ENCODE measurements at places on chromosomes 5 and 9.

DNA sequence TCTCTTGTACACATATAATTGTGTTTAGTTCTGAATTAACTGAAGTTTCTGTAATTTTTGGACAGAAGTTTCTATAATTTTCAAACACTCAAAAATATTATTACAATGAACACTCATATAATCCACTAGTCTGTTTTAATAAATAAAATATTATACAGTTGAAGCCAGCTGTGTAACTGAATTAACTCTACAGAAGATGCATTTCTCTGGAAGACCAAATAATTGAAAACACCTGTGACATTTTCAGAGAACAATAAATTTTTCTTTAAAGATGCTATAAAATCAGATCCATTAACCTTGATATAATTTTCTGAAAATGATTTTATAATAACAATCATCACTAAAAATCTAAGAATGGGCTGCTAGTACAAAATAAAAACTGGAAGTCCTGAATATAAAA lies 14.7 kb downstream of the NADK2 start:
- no peak for DNase-seq

DNA sequence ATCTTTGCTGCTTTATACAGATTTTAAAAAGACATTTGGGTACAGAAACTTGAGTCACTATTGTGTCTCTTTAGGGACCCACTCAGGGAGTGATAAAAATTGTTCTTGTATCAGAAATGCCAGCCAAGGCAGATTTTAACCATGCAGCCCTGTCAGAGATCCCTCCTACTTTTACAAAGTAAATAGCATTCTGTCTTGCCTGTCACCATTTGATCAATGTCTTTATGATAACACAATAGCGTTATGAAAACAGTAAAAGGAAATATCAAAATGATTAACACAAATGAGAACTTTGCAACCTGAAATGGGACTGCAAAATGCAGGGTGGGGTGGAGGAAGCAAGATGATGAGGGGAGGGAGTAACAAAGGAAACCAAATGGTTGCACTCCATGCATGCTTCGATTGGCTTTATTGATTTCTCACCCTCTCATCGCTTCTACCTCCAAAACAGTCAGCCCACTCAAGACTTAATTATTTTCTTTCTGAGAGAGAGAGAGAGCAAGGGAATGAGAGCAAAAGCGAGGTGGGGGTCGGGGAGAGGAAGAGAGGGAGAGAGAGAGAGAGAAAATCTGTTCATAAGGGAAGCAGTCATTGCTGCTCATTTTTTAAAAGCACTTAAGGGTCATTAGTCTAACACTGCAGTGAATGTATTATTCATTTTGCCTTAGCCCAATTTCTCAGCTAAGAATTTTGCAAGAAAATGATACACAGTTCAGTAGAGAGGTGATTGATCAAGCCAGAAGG lies 576.5 kb downstream of the CSNK1G3 start:
- DNase-seq, result no peak

GRCh38 chr9:95505717-95506427 lies 10.9 kb downstream of the PTCH1 start:
- peak; percentile 48 for DNase-seq

DNA sequence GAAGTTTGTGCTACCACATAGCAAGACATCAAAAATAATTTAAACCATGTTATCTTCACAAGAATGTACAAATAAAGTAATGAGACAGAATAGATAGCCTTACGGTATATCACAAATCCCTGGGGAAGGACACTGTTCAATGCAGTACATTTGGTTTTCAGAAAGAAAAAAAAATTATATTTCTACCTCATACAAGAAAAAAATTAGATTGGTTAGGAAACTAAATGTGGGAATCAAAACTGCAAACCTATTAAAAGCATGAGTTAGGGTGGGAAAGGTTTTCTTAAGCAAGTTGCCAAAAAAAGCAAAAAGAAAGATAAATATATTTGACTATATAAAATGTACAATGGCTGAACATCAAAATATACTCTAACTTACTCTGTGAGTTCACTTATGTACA lies 201.9 kb upstream of the NREP start:
- DNase-seq, result no peak

- no peak for DNase-seq
Observed at GRCh38 chr5:83552275-83552674, 80.7 kb downstream of the VCAN start.

- DNase-seq, result peak; percentile 43
Observed at GRCh38 chr9:123112015-123112975, 78.8 kb downstream of the GPR21 start.

DNA sequence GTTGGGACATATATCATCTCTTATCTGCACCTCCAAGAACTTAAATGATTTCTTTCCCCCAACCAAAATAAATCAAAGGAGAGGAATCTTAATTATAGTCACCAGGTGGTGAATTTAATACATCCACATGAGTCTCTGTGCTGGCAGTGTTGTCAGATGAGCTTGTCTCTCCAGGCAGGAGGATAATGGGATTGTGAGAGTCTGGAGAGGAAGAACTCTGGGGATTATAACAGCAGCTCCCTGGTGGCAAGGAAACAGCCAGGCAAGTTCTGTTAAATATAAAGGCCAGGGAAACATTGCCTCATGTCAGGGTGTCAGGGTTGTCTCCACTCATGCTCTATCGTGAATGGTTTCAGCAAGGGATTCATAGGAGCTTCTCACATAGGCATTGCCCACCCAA lies 80.8 kb downstream of the TLR4 start:
- DNase-seq, result no peak

- no peak for DNase-seq
Observed at GRCh38 chr9:1536522-1537170, 478.5 kb upstream of the SMARCA2 start.

DNA sequence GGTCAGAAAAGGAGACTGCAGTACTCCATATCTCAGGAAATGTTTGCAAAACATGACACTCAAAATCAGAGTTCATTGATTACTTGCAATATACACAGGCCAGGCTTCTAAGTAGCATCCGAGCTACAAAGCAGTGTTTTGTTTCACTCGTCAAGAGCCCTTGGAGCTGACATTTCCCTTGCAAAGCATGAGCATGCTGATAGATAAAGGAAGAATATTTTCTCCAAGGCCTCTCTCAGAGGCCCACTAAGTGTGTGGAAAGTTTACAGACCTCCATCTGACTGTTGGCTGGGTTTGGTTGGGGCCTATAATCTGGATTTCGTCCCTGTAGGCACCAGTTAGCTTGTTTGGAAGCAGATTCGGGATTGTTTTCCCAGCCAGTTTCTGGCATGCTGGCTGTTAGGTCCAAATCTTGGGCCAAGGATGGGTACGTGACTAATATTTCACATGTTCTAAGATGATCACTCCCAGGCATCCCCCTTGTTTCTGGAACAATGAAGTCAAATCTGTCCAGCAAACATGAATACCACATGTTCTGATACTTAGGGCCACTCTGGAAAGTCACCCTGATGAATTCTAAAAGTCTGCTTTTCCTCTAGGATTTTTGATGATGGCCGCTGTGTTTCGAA lies 161.3 kb downstream of the RFK start:
- no peak for DNase-seq

DNA sequence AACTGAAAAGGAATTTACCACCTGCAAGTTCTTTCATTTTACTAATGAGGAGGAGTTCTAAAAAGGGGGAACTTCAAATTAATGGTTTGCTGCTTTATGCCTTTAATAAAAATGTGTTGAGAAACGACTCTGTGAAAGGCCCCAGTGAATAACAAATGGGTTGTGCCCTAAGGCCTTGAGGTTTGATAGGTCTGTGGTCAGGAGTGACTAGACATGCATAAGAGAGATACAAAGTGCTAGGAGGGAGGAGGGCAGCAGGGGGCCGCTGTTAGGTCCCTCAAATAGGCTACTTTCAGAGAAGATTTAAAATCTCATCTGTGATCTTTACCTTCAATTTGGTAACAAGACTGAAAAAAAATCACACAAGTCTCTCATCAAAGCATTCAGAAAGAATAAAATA lies 58.3 kb downstream of the FAM81B start:
- no peak for DNase-seq

- no peak for DNase-seq
Observed at GRCh38 chr5:87645224-87645623, 232.5 kb upstream of the CCNH start.

DNA sequence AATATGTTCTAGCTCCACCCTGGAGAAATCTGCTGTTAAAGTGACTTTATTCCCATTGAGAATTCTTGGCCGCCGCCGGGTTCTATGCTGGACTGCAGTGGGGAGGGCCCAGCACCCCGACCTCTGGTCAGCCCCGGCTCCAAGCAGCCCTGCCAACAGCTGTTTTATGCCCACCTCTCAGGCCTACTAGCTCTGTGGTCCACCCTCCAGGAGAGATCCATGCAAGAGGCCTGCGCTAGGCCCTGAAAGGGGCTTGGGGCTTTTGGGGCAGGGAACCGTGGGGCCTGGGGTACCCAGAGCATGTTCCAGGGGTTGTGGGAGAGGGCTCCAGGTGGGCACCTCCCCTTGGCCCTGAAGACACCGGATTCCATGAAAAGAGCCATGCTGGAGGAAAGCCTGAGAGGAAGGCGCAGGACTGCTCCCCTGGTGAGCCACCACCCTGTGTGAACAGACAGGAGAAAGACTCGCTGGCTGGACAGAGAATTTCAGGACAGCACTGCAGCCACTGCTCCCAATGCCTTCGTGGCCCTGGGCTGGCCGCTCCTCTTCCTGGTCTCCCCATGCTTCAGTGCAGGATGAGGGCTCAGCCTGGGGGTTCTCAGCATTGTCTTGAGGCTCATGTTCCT lies 44.6 kb upstream of the RUFY1 start:
- no peak for DNase-seq

DNA sequence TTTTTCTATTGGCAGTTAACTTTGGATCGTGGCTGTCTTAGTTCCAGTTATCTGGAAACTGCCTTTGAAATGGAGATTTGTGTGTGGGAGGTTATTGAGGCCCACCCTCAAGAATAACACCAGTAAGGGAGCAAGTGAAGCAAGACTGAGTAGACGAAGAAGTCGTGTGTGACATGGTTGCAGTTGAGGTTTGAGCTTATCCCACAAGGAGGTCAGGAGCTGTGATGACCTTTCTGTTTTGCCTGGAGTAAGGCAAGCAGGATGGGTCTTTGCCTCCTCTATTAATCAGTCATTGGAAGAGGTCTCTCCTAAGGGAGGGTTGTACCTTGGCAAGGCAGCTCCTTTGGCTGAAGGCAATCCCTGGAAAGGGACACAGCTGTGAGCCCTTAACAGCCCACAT lies 49.6 kb upstream of the CTXN3 start:
- no peak for DNase-seq

- no peak for DNase-seq
Observed at GRCh38 chr5:88553986-88554385, 285.3 kb upstream of the TMEM161B start.

DNA sequence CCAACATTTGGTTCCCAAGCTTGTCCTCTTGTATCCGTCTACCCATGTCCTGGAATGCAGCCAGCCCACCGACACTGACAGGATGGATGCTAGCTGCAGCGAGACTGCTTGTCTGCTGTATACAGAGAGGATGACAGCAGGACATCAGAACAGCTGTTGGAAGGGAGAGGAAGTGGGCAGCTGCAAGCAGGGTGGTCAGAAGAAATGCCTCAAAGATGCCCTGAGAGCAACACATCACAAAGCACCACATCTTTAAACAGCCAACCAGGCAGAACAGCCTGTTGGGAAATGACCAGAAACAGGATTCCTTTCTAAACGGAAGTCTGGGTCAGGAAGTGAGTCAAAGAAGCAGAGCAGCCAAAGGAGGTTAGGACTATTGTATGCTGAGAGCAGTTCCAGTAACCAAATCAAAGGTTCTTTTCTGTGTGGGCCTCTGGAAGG lies 219.1 kb downstream of the NDUFS4 start:
- peak; percentile 6 for DNase-seq

- DNase-seq, result no peak
Observed at GRCh38 chr5:9344751-9345240, 201.1 kb downstream of the SEMA5A start.

DNA sequence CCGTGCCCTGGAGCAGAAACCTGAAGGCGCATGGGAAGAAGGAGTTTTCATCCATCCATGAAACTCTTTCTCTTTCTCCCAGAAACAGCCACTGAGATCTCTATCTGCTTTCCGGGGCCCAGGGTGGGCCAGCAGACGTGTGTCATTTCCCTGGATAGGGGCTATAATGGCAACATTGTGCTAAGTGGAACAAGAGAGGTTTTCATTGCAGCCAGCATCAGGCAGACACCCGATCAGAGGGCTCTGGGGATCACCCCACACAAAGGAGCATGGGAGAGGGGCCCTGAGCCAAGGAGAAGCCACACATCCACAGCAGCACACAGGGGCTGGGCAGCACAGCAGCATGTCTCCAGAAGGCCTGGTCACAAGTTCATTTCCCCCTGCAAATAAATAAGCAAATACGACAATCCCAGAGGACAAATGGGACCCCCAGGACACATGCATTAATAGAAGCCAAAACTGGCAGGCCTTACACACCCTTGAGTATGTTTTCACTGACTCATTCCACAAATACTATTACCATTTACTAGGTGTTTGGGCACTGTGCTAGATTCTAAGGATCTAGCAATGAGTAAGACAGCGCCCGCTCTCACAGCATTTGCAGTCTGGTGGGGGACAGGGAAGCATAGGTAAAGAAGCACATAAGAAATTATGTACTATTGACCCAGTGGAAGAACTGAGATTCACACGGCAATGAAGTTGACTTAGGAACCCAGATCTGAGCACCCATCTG lies 4.3 kb upstream of the AFAP1L1 start:
- no peak for DNase-seq

DNA sequence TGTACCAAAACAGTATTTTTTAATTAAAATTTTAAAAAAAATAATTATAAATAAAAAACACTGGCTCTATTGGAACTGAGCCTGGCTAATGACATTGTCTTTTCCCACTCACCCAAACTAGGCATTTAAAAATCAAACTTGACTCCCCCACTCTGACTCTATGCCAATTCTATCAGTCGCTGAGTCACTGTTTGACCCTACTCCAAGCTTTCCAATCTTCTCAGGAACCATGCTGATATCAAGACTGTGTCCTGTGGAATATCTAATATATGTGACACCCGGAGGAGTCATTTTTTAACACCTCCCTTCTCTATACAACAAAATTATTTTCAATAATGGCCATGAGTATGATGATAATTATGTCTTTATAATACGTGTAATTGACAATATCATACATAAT lies 171.6 kb upstream of the RASEF start:
- no peak for DNase-seq

GRCh38 chr5:9168791-9169556 lies 376.9 kb downstream of the SEMA5A start:
- DNase-seq, result no peak

GRCh38 chr5:173205916-173206315 lies 29.1 kb downstream of the NKX2-5 start:
- no peak for DNase-seq

- no peak for DNase-seq
Observed at GRCh38 chr5:137206030-137206715, 293.0 kb downstream of the SPOCK1 start.

All from activated CD4-positive, alpha-beta T cell treated with anti-CD3 and anti-CD28 coated beads for 36 hours (primary cell).